ENCODE measurements at places on chromosomes 6 and 20.

- no peak for DNase-seq
These were observed 2.3 kb downstream of the NKAIN2 start for GRCh38 chr6:123805921-123806320.

- no peak for DNase-seq
These were observed 1.0 kb upstream of the DUSP22 start for GRCh38 chr6:291204-291696.

DNA sequence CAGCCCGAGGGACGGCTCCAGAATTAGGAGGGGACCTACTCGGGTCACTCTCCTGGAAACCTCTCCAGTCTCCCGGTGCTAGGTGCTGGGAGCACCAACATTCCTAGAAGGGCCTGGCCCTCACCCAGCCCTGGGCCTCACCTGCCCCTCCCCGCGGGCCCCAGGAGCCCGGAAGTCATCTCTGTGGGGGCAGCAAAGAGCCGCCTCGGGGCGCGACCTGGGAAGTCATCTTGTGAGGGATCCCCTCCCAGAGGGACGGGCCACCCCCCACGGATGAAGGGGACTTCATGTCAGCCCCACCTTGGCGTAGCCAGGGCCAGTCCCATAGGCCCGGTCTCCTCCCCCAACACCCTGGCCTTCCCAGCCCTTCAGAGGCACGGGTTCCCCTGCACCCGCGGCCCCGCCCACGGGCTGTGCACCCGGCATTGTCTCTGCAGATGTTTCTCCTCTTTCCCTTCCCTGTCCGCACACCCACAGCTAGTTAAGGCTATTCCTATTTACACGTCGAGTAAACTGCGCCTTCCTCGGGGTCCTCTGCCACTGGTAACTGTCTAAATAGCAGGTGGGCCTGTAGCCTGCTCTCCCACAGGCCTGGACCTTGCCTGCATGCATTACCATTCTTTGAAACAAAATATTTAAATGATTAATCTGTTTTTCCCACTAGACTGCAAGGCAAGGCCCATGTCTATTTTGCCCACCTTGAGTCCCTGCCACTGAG, 896 bp upstream of the RNASET2 start:
- DNase-seq, result peak; percentile 64

DNA sequence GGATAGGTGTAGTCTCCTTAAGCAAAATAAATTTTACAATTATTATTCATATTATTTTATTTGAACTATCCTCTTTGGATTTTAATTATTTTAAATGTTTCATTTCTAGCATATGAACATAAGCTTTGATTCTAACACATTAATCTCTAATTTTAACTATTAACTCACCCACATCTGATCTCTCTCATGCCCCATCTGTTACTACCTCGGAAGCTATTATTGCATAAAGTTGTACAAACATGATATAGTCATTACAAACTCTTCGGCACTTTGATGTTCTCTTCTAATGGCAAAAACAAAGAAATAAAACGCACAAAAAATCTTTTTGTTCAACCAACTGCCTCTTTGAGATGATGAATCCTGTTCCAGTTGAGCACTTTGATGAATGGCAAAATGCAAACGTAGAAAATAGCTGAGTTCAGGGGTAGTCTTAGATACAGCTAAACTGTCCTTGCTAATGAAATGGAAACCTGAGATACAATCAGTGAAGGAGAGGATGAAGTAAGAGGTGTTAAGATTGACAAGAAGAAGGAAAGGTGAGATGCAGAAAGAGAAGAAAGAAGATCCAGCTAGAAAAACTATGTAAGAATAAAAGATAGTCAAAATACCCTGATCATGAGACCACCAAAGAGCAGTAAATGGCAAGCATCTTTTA, 41.1 kb downstream of the EPM2A start:
- no peak for DNase-seq

DNA sequence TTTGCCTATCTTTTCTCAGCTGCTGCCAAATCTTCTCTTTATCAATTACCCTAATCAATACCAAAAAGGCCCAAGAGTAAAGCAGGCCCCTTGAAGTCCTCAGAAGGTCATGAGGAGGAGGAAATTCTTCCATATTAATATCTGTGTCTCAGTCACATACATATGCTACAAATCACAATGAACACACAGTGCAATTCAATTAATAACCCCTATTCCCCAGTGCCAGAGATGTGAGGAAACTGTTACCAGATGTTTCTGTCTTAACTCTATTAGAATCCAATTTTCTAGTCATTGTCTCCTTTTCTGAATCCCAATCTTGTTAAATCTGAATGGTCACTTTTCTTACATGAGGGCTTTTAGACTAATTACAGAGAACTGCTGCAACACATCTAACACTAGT, 45.9 kb upstream of the SLC2A12 start:
- DNase-seq, result no peak

- DNase-seq, result no peak
These were observed 12.8 kb upstream of the TPD52L1 start for GRCh38 chr6:125140808-125141207.

DNA sequence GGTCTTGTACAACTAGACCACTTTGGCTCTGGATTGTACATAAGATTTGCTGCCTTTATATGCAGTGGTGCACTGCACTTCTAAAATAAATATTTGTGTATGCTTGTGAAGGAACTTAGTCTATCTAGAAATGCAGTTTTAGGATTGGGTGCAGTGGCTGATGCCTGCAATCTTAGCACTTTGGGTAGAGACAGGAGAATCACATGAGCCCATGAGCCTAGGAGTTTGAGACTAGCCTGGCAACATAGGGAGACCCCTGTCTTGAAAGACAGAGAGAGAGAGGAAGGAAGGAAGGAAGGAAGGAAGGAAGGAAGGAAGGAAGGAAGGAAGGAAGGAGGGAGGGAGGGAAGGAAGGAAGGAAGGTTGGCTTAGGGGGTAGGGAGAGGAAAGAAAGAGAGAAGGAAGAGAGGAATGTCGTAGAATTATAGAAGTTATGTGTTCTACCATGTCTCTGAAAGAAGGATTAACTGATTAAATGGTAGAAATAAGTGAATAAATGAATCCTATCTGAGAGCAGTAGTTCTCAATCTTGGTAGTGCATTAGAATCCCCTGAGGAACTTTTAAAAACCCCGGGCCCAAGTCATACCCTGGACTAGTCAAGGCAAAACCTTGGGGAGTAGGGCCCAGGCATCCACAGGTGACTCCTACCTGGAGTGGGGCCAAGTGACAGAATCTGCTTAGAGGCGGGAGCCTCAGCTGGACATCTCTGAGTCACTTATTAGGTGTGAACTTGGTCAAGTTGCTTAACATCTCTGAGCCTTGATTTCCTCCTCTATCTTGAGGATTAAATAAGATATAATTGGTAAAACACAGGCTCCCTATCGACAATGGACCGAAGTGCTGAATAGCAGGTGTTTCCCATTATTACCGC, 130.3 kb downstream of the ZNF217 start:
- DNase-seq, result no peak

Data from right hindlimb (tissue), 1 donor.